ELR (cell line): ENCODE measurements at places on chromosomes 7 and 10.

DNA sequence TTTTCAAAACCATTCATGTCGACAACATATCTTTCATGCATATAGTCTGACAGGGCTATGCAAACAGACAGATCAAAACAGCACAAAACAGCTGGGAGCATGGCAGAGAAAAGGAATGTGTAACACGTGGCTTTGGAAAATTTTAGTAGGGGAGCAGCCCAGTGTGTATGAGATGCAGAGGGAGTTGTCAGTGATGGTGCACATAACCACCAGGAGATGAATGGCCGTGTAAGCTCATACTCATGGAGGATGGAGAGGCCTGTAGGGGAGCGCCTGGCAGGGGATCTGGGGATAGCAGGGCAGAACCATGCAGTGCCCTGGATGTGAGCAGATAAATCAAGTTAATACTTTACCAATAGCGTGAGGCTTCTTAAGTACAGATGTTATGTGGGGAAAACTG is 45.7 kb downstream of the RHOBTB1 start:
- no peak for DNase-seq

- no peak for DNase-seq
Observed at GRCh38 chr7:44893710-44894234, 8.4 kb upstream of the PURB start.

DNA sequence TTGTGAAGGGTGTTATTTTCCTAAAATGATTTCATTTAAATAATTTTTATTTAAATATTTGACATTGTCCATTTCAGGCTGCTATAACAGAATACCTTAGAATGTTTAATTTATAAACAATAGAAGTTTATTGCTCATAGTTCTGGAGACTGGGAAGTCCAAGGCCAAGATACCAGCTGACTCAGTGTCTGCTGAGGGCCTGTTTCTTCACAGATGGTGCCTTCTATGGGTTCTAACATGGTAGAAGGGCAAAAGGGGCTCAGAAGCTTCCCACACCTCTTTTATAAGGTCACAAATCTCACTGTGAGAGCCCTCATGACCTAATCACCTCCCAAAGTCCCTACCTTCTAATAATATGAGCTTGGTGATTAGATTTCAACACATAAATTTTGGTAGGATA is 50.7 kb downstream of the MTURN start:
- DNase-seq, result no peak

DNA sequence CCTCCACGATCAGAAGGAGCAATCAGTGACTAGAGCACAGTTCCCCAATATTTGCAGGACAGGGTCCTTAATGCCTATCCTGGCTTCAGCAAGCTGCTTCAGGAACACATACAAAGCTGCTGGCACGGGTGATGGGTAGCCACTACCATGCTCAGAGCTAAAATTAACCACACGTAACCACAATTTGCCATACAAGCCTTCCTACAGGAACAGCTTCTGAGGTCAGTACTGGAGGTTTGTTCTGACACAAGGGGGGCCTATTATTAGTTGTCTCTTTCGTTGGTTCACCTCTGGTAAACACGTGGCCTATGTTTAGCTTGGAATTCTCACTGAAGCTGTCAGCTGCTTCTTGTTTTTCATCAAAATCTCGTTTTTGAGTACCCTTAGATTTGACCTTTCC is 41.1 kb downstream of the ZNF248 start:
- no peak for DNase-seq

DNA sequence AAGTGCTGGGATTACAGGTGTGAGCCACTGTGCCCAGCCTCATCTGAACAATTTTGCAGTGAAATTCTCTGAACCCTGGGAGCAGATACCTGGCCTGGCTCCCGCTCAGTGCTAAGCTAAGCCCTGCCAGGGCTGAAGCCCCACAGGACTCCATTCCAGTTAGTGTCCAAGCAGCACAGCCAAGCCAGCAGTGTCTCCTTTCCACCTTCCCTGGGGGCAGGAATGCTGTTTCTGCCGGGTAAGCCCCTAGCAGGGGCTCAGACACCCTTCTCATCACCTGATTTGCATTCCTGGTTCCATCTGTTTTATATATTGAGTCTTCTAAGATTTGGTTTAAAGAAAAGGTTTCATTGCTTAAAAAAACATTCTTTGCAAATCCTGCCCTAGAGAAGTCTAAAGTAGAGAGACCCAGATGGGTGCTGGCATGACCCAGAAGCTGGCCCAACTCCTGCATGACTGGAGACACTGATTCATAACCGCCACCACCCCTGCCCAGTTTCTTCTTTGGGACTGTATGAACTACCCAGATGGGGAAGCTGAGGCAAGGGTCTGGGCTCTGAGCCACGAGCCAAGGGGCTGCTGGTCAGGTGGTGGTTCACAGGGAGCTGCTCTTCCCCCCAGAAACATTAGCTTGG is 14.0 kb downstream of the SLC13A4 start:
- peak; percentile 55 for DNase-seq

- no peak for DNase-seq
Observed at GRCh38 chr10:101580486-101581399, 7.3 kb downstream of the POLL start.

DNA sequence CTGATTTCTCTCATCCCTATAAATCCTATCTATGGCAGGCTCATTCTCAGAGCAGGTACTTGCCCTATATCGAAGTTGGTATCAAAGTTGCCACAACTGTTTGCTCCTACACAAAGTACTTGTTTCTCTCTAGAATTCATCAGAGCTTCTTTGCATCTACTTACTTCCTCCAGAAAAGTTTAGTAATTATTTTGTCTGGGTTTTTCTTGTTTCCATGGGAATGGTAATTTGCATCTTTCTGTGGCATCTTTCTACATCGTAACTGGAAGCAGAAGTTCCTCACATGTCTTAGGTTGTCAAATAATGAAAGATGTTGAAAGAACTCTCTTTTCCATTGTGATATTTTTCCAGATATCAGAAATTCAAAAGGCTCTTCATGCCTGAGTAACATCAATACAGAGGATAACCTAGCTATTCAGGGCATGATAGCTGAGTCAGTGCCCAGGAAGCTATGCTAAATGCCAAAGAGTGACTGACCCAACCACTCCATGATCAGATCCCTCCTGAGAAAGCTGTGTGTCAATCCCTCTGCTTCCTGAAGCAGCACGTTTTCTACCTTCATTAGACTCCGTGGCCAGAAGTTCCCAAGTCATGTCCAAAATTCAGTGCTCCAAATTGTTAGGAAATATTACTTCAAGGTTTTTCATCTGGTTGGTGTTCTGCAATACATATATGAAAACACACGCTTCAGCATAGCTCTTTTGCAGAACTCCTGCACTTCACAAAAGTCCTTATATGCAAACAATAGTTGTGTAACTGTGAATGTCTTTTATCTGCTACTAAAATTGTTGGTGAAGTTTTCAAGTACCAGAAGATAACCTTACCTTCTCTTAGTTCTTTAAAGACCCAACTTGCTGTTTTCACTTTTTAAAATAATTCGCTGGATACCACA is 216.5 kb downstream of the VTI1A start:
- DNase-seq, result peak; percentile 90

- DNase-seq, result peak; percentile 96
Observed at GRCh38 chr7:17625043-17625442, 315.3 kb downstream of the SNX13 start.

DNA sequence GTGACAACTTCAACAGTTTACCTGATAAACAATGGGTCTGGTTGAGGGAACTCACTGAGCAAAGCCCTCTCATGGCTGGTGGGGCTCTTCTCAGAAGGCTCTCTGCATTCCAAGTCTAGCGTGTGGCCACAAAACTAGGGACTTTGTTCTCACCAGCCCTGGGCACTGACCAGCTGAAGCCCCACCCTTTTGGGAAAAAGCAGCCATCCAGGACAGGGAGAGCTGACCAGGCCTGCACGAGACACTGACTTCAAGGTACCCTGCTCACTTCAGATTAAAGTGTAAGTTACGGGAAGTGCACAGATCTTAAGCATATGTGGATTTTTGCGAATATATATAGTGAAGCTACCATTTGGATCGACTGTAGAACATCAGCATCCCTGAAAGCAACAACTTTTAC is 67.4 kb upstream of the LRRC4 start:
- no peak for DNase-seq

- peak; percentile 71 for DNase-seq
Observed at GRCh38 chr10:6416892-6417512, 163.1 kb downstream of the PRKCQ start.

- no peak for DNase-seq
Observed at GRCh38 chr7:38518541-38518940, 112.6 kb downstream of the AMPH start.

- peak; percentile 30 for DNase-seq
Observed at GRCh38 chr7:2809903-2810625, 34.0 kb downstream of the GNA12 start.

DNA sequence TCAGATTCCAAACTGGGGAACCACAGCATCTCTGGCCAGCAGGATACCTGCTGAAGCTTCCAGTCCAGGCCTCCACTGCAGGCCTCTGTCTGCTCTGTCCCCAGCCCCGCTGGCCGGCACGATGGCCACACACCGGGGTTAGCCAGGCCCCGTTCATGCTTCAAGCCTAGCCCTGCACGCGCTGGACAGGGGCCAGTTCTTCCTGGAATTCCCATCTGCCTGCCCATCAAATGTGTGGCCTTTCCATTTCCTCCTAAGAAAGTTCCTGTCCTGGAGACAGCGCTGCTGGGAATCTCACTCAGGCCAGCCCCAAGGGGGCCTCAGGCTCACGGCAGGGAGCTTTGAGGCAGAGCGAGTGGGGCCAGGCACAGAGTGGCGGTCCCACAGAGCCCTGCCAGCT is 18.0 kb downstream of the SH2B2 start:
- no peak for DNase-seq

- DNase-seq, result no peak
Observed at GRCh38 chr7:15327001-15327400, 234.8 kb downstream of the AGMO start.

- DNase-seq, result no peak
Observed at GRCh38 chr7:11527707-11528106, 304.3 kb downstream of the THSD7A start.

DNA sequence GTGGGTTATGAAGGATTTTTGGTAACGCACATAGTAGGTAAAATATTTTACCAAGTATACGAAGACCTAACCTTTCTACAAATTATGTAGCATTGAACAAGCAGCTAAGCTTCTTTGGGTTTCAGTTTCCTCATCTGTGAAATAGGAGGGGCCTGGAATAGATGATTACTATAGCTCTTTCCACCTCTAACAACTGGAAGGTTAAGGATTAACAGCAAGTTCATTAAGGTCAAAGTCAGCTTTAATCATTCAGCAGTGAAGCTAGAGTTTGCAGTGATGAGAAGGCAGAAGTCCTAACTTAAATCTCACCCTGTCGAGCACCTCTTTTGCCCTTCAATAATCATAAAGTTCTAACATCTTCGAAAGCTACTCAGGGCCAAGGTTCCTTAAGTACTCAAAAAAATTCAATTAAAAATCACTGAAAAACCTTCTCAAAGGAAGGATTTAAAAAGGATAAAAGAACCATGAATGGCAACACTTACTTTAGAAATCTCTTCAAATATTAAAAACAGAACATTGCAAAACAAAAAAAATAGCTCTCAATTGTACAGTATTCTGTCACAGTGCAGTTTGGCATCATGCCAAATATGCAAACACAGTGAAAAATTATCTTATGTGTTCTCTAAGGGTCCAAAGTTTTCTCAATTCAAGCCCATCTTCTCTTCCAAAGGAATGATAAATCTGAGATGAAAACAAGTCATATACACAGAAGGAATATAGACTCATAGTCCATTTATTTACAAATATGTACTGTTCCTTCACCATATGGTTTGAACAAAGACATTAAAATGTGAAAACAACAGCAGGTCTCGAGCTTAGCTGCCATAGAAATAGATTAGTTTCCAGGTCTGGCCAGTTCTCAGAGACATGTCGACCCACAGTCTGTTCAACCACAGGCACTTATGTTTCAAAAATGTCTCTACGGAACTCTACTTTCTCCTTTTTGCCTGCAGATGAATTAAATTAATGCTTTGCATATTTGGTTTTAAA is 152.0 kb upstream of the SLC13A1 start:
- no peak for DNase-seq

DNA sequence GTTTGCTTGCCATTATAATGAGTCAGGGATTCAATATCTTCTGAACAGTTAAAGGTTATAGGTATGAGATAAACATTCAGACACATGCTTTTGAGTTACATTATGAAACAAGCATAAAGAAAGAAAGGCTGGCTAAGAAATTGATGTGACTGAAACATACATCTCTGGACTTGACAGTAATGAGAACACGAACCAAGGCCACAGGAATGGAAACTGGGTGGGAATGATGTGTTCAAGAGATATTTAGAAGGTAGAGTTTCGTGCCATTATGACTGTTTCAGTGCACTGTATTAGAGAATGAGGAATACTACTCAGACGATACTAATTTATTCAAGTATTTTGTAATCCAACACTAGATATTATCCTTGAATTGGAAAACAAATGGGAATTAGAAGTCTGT is 332.1 kb upstream of the MAGI2 start:
- DNase-seq, result no peak

- no peak for DNase-seq
Observed at GRCh38 chr10:98318861-98319260, 50.9 kb upstream of the LOXL4 start.

DNA sequence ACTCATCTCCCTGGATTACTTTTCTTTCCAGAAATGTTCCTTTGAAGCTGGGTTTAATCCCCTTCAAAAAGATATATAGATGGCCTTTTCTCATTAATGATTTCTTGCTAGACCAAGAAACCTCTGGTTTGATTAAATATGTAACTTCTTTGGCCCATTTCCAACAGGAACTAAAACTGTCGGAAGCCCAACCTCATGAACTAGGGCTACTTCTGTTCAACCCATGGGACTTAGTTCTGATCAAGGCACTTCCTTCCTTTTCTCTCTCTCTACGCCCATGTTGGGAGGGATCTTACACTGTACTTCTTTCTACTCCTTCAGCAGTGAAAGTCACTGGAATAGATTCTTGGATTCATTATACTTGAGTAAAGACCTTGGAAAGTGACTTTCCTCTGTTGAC is 83.6 kb downstream of the TMEM106B start:
- DNase-seq, result no peak

DNA sequence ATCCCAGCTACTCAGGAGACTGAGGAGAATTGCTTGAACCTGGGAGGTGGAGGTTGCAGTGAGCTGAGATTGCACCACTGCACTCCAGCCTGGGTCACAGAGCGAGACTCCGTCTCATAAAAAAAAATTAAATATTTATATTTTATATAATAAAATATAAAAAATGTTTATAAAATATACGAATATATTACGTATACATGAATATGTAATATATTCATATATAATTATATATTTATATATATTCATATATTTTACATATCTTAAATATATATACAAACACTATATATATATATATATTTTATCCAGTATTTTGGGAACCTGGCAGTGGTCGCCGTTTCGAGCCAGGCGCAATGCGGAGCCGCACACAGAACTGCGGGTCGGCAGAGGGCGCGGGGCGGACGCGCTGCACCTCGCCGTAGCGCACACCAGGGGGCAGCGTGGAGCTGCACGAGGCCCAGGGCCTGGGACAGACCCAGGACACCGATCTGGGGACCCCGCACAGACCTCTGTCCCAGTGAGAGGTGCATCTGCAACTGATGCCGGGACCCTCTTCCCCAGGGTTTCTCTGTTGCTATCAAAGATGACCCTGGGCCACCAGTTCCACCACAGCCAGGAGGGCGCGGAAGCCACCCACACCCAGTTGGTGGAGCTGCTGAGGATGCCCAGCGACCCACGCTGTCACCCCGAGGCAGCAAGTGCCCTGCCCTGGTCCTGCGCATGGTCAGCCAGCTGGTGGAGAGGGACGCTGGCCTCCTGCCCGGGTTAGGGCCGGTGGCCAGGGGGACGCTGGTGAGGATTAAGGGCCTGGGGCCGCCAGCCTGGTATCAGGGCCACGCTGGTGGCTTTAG is 22.7 kb downstream of the AP5Z1 start:
- peak; percentile 47 for DNase-seq
